CD4-positive, alpha-beta T cell treated with Interferon alpha-2 for 1 hour (primary cell): ENCODE measurements at places on chromosomes 7 and 10.

GRCh38 chr7:31938650-31939049 is 131.6 kb downstream of the PDE1C start:
- DNase-seq = no peak

GRCh38 chr7:98051118-98051744 is 55.4 kb upstream of the LMTK2 start:
- peak; percentile 31 for DNase-seq

DNA sequence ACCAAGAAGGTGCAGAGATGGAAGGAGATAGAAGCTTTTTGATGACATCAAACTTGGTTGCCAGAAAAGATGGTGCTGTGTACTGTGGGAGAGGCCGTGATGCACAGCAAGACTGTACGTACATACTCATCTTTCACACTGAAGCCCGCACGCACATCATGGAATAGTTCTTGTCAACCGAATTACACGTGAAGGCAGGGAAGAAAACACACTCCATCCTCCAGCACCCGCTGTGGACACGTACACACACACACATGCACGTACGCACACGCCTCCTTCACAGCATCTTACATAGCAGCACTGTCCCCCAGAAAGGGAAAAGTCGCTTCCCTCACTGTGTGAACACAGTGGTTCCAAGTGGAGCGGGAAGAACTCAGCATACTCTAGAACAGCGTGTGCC is 54.5 kb upstream of the DDC start:
- no peak for DNase-seq

DNA sequence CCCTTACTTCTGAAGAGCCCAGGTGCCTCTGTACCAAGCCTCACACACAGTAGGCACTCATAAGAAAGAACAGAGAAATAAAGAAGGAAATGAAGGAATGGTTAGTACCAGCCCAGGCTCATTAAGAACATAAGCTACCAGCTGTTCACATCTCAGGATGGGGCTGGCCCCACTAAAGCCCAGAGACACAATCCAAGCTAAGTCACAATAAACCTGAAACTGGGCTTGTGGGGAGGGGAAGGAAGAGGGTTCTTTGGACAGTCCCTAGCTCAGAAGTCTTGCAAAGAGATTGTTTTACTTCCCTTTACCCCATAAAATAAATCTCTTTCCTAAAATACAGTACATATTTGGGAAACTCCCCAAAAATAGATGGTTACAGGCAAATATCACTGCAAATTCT is 24.3 kb downstream of the FBXW4 start:
- no peak for DNase-seq

GRCh38 chr7:38283809-38284208 is 10.4 kb upstream of the TARP start:
- no peak for DNase-seq
